ENCODE measurements at places on chromosomes 1 and 21. TPM values are rescaled to one million over a fixed set of nuclear protein-coding genes. Genes with fewer than 3 reads are reported as not detected.
A peak's percentile ranks its signal among the peaks of the same experiment; 100 is the strongest.

GRCh38 chr1:96834986-96835385 lies 113.4 kb downstream of the PTBP2 start:
- DNase-seq: no peak

DNA sequence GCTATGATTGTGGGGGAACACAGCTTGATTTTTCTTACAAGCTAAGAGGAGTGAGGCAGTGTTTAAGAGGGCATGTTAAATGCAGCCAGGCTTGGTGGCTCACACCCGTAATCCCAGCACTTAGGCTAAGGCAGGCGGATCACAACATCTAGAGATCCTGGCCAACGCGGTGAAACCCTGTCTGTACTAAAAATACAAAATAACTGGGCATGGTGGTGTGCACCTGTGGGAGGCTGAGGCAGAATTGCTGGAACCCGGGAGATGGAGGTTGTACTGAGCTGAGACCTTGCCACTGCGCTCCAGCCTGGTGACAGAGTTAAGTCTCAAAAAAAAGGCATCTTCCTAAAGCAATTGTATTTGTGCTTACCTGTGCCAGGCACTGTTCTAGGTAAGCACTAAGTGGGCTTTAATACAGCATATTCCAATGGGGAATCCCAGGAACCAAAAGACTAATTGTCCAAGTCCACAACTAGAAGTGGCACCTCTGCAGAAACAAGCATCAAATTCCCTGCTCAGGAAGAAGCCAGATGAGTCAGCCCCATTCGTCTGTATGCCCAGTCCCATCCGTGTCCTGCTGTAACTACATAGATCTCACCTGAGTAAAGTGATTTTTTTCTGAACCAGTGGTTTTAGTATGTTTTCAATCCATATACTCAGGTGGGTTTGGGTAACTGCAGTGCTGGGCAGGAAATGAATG lies 4.6 kb downstream of the RCC1 start:
- DNase-seq: no peak

Gene OSCP1
- 17.1 TPM for total RNA-seq

Gene CDC7
- 1.6 TPM for total RNA-seq

DNA sequence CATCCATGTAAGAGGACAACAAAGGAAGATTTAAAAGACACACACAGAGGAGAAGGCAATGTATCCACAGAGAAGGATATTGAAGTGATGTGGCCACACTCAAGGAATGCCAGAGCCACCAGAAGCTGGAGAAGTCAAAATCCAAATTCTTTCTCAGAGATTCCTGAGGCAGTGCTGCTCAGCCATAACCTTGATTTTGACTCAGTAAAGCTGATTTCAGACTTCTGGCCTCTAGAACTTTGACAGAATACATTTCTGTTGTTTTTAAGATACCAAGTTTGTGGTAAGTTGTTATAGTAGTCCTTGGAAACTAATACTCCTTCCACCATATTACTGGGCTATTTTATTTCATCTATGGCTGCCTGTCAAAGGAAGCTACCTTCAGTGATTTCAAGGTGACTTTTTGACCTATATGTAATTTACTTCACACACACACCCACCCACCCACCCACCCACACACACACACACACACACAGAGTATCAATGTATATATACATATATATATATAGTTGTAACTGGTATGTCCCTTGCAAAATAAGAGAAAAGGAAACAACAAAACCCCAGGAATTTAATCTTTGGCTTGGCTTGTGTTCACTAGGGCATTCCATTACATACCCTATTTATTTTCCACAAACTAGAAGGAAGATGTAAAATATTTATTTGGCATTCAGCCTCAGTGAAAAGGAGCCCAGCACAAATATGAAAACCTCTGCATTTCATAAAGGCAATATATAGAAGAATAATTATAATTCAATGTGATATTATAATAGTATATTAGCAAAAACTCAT lies 142.1 kb upstream of the PTGFR start:
- no peak for DNase-seq

- DNase-seq: no peak
These were observed 164.1 kb downstream of the BRINP2 start for GRCh38 chr1:177334903-177335302.

GRCh38 chr21:45410865-45411809 lies 6.2 kb downstream of the COL18A1 start:
- DNase-seq: no peak

DNA sequence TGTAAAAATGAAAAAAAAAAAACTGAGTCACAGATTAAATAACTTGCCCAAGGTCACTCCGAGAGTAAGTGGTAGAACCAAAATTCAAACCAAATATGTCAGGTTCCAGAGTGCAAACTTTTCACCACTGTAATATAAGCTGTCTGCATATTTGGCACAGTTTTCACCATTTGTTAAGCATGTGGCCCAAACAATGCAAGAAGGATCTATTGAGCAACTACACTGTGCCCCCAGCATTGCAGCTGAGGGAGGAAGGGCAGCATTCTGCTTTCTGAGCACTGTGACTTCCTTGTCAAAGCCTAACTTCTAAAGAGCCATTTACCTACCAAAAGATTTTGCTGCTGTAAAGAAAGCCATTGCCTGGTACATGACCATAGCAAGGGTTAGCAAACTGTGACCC lies 133.4 kb downstream of the SYT2 start:
- peak; percentile 32 for DNase-seq

GRCh38 chr1:95118067-95118499 lies 928 bp downstream of the TLCD4 start:
- DNase-seq: no peak

GRCh38 chr1:31595836-31596736 lies 19.8 kb downstream of the TINAGL1 start:
- DNase-seq: no peak

DNA sequence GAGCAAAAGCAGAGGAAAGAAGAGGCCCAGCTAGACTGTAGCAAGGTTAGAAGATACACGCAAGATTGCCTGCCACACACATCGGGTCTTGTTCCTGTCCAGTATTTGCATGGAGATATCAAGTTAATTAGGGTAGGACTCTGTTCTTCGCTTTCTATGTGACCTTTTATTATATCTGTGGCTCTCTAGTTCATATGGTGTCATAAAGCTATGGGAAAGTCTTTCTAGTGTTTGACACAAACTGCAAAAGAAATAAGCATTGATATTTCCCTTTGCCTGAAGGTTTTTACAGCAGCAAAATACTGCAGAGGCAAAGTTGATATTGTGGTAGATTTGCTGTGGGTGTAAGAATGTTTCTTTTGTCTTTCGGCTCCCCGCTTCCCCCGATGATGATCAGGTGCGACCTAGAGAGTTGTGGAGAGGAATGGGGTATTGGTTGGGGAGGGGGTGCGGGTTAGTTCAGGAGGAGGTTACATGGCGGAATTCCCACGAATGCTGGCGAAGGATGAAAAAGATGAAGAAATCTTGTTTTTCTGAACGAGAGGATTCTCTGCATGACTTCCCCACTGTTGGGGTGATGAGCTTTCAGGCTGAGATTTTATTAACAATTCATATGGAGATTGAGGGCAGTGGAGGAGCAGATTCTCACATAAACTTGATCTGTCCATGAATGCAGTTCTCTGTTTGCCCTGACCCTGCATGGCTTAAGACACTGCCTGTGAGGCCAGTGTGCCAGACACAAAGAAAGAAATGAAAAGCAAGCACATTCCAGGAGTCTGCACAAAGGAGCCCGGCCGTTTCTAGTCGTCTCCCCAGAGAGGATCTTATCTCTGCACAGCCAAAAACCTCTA lies 550.2 kb downstream of the USP25 start:
- DNase-seq: peak; percentile 42

DNA sequence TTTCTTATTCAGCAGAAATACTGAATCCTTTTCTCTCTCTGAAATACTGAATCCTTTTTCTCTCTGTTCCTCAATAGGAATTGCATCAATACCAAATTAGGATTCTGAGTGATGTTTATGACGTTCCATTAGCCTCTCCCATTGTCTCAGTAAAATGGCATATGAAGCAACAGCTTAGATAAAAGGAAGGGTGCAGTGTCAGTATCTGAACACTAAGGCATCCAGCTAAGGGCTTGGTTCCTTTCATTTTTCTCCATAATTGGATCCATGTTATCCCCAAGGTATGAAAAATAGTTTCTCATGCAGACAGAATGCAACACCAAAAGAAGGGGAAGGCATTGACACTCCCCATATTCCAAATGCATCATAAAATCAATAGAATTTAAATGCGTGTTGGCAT lies 61.5 kb upstream of the RAVER2 start:
- DNase-seq: no peak

DNA sequence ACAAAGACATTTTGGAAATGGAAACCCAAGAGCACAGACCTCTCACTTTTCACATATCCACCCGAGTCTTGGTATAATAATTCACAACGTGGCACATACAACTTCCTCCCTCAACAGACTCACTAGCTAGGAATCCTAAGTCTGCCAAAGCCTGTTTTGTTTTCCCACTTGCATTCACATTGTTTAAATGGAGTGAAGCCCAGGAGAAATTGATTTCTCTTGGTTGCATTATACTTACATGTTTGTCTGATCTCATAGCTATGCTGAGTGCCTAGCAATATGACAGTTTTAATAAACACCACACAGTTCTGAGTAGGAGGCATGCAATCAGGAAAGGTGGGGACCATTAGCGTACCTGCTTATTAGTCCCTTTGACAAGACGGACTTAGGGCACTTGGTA lies 348.6 kb upstream of the ADGRL4 start:
- DNase-seq: peak; percentile 20

- no peak for DNase-seq
These were observed 189.1 kb upstream of the C1orf87 start for GRCh38 chr1:60262701-60263100.

DNA sequence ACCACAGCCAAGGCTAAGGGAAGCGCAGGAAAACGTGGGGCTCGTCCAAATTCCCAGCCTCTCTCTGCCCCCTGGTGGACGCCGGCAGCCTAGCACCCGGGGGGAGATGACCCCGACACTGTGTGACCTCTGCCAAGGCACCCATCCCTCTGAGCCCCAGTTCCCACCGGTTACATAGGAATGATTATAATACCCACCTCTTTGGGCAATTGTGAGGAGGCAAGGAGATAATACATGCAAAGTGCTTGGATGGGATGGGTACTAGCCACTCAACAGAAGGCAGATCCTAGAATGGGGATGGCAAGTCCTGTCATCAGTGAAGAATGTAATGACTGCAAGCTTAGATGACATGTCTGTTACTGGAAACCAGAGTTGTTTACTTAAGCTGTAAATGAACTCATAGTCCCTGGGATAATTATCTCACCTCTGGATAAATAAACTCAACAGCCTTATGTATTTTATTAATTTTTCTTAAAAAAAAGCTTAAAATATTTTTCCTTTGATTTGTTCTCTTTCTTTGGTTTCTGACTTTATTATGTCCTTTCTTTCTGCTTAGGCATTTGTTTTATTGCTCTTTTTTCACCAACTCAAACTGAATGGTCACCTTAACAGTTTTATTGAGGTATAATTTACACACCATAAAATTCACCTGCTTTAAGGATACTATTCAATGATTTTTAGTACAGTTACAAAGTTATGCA lies 11.3 kb upstream of the BMP8B start:
- peak; percentile 56 for DNase-seq

DNA sequence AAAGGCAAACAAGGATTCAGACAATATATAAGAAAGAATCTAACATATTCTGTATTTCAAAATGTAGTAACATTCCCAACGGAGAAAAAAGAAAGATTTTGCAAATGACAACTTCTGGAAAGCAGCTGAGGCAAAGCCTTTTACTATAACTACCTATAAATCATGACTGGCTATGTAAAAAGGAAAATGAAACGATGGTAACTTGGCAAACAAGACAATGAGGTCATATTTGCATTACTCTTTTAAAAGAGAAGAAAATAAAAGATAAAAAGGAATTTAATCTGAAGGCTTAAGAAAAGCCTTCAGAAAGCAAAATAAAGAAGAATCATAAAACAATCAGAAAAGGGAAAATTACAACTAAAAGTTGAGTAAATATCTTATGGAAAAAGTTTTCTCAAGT lies 25.1 kb upstream of the ASPM start:
- no peak for DNase-seq

Gene TARS2
- 28.3 TPM for total RNA-seq

DNA sequence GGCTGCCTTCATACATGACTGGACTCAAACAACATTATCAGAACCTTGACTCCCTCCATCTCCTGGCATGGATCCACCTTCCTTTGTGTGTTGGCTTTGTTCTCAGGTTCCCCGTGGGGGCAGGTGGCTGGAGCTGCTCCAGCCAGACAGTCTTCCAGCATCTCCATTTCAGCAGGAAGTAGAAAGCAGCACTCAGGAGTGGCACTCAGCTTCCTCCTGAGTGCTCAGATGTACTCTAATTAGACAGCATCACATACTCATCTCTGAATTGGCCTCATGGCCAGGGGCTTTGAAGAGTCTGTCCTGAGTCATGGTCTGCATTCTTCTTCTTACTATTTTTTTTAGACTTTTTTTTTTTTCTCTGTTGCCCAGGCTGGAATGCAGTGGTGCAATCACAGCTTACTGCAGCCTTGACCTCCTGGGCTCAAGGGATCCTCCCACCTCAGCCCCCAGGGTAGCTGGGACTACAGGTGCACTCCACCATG lies 27.9 kb downstream of the OVAAL start:
- DNase-seq: peak; percentile 80

- no peak for DNase-seq
These were observed at the start of gene CCDC27 for GRCh38 chr1:3752400-3752945. TSS of gene CCDC27 (plus strand) at chr1:3752450. CDS start at chr1:3752482, 32 bp downstream.

DNA sequence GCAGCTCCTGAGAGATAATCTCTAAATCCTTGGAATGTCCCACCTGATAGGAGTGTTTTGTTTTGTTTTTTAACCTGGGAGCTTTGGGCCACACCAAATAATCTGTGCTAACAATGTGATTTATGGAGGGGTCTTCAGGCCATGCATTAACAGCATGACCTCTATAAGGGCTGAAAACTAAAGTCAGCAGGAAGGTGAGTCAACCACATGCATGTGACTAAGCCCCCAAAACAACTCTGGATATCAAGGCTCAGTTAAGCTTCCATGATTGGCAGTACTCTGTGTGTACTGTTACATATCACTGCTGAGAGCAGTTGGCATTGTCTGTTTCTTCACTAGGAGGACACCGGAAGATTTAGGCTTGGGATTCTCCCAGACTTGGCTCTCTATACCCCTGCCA lies 10.7 kb downstream of the AUNIP start:
- DNase-seq: no peak

DNA sequence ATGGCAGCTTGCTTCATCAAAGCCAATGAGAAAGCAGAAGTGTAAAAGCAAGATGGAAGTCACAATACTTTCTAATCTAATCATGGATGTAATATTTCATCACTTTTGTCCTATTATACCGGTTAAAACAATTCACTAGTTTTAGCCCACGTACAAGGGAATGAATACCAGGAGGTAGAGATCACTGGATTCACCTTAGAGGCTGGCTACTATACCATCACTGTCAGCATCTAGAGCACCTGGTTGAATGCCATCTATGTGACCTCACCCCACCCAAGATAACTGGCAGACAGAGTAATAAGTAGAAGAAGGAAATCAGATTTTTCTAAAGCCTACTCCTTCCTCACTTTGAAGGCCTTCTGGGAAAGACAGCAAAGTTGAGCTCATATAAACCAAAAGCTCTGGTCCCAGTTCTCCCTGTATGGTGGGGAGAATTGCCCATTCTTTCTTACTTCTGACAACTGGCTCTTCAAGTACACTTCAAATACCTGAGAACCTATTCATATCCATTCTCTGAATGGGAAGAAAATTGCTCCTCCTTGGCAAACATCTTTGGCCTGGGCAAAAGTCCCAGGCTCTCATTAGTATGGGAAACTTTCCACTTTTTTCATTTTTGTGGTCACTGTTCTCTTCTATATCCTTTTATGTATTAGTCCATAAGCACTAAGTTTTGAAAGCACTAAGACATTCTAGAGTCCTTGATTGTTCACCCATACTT lies 24.8 kb downstream of the HSD3B1 start:
- no peak for DNase-seq

- no peak for DNase-seq
These were observed 69.9 kb upstream of the ADAMTS5 start for GRCh38 chr21:27036736-27037301.

Gene S100A7A
- total RNA-seq: not detected

Gene PADI3
- total RNA-seq: 0.72 TPM
